ENCODE measurements at places on chromosomes 4 and X. TPM values are rescaled to one million over a fixed set of nuclear protein-coding genes. Genes with fewer than 3 reads are reported as not detected.

NAA11 gene
- not detected for polyA plus RNA-seq

CCNB3 gene
- 0.12 TPM for polyA plus RNA-seq

BMPR1B gene
- polyA plus RNA-seq: 0.48 TPM

ALAS2 gene
- polyA plus RNA-seq: 0.23 TPM

RHOXF1 gene
- not detected for polyA plus RNA-seq

NSDHL gene
- 28.2 TPM for polyA plus RNA-seq

CFAP47 gene
- polyA plus RNA-seq: not detected

STATH gene
- not detected for polyA plus RNA-seq

BEX5 gene
- polyA plus RNA-seq: 34.7 TPM

SLITRK2 gene
- 0.24 TPM for polyA plus RNA-seq

CASP6 gene
- polyA plus RNA-seq: 36.0 TPM

PF4V1 gene
- polyA plus RNA-seq: not detected

TRIM75 gene
- polyA plus RNA-seq: not detected

LEF1 gene
- 1.0 TPM for polyA plus RNA-seq

RIPPLY1 gene
- not detected for polyA plus RNA-seq

PACRGL gene
- polyA plus RNA-seq: 6.5 TPM

TAF7L gene
- 0.37 TPM for polyA plus RNA-seq

LRRC66 gene
- not detected for polyA plus RNA-seq

NAP1L5 gene
- 2.4 TPM for polyA plus RNA-seq

RBM46 gene
- polyA plus RNA-seq: 33.4 TPM

SHISA3 gene
- polyA plus RNA-seq: 5.0 TPM

GAGE12J gene
- not detected for polyA plus RNA-seq

ADH1C gene
- polyA plus RNA-seq: not detected

FRMD7 gene
- not detected for polyA plus RNA-seq

ATP8A1 gene
- polyA plus RNA-seq: 6.8 TPM

PAGE1 gene
- not detected for polyA plus RNA-seq
